ENCODE measurements at places on chromosomes 13 and 19.
A peak's percentile ranks its signal among the peaks of the same experiment; 100 is the strongest.

DNA sequence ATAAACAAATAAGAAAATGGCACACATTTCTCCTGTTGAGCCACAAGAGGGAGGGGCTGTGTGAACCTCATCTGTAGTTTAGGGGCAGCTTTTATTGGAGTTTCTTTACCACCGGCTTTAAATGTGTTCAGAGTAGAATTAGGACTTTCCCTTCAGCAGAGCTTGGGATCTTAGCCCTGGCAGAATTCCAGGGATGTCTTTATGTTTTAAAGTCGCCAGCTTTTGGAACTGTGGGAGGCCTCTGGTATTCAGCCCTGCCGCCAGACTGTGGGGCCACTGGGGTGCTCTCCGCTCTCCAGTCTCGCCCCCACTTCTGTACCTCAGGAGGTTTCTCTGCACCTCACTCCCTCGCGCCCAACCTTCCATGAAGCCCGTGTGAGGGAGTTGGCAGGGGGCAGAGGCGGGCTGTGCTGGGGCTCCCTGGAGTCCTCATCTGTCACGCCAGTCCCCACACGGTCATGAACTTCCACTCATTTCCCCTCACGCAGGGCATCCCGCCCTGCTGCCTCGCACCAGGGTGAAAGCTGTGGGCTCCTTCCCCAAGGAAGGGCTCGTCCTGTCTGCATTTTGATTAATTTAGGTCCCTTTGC, 31.5 kb downstream of the CCDC8 start:
- no peak for DNase-seq

DNA sequence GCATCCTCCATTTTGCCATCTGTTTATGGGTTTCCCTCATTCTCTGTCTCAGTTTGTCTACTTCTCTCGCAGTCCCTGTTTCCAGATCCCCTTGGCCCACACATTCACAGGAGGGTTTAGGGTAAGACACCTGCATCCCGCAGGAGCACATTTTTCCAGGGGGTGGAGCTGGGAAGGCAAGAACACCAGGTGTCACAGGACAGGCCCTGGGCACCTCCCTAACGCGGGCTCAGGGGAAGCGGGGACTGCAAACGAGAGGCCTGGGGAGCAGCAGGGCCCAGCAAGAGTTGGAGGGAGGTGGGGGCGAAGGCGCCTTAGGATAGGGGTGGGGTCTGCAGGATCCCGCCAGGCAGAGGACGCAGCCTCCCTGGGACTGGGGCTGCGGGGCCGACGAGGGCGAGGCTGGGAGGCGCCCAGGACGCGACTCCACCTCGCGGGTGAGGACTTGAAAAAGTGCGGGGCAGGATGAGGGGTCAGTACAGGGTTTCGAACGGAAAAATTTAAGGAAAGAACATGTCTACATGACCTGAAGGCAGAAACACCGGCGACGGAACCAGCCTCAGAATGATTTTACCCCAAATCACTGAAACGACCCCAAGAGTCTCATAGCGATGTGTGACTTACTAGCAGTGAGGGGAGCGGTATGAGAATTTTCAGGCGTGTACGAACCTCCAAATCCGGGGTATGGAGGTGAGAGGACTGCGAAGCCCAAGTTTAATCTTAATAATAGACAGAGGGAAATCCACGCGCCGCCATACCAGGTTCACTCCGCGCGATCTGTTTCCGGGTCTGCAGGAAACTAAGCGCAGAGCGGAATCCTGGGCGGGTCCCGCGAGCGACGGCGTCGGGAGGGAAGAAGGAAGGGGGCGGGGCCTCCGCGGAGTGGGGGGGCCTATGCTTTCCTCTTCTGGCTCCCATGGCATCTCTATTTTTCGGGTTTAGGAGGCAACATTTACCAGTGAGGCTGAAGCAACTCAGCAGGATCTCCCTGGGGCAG, 7.1 kb upstream of the ERVV-2 start:
- peak; percentile 47 for DNase-seq

DNA sequence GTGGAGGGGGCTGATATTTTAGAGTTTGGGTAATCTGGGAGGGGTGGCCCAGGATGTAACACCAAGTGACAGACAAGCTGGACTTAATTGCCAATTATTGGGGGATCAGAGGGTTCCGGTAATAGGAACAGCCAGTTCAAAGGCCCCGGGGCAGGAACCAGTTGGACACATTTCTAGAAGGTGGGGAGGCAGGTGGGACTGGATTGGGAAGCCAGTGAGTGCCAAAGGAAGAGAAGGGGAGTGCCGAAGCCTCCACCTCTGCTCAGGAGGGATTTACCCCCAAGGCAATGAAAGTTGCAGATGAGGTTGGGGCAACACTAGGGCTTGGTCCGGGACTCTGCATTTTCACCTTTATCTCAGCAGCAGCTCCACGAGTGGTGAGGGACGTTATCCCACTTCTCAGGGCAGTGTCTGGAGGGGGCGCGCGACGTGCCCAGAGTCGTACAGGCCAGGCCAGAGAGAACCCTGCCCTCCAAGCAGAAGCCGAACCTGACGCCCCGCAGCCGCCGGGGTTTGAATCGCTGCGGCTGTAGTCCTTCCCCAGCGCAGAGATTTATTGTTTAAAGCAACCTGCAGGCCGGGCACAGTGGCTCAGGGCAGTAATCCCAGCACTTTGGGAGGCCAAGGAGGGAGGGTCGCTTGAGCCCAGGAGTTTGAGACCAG, 5.7 kb upstream of the JUND start:
- DNase-seq = no peak

DNA sequence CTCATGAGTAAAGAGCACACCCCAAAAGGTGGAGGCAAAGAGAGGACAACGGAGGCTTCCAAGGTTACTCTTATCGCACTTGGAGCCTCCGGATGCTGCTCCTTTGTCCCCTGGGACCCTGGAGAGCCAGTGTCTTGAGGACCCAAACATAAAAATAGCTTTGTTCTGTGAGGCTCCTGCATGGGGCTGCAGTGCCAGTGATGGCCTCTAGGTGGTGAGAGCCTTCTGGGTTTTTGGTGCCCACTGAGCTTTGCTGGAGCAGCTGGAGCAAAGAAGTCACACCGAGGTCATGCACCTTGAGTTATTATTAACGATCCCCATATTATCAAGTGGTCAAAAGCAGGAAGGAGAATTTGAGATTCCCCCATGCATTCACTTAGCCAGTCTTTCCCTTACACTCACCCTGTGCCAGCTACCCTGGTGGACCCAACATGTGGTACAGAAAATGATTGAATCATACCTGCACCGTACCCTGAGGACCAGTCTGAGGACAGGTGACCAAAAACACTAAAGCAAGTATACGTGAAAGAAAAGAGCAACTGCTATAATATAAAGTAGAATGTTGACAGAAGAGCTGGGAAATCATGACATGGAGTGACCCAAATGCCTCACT, 41.5 kb downstream of the ZNF682 start:
- no peak for DNase-seq

- DNase-seq = no peak
These were observed 10.9 kb downstream of the FXYD5 start for GRCh38 chr19:35165200-35166058.

DNA sequence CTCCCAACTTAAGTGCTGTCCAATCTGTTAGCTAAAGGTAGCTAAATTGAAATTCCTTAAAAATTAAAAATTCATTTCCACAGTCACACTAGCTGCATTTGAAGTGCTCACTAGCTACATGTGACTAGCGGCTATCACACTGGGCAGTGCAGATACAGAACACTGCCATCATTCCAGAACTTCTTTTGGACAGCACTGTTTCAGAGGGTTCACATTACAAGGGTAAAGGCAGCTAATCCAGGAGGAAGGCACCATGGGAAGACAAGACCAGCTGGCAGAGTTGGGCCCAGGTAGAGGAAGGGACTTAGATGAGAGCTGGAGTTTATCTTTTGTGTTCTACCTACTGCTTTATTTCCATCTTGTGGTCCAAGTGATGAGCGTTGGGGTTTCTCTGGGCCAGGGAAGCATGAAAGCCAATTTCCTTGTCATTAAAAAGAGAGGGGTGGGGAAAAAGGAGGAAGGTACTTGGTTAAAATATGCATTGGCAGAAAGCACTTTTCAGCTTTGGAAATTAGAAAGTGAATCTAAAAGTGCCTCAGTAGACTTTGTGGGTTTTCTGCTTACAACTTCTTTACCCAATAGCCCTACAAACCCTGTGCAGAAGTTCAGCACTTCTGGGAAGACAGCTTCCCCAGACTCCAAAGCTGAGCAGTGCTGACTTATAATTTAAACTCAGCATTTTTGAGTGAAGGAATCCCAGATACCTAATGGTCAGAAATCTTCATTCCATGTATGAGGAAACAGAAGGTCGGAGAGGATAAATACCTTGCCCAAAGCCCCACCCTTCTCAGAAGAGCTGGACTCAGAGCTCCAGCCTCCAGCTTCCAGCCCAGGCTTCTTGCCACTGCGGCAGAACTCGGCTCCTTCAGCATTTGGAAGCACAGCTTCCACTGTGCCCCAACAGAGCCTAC, 49.5 kb downstream of the ATP7B start:
- DNase-seq = no peak

DNA sequence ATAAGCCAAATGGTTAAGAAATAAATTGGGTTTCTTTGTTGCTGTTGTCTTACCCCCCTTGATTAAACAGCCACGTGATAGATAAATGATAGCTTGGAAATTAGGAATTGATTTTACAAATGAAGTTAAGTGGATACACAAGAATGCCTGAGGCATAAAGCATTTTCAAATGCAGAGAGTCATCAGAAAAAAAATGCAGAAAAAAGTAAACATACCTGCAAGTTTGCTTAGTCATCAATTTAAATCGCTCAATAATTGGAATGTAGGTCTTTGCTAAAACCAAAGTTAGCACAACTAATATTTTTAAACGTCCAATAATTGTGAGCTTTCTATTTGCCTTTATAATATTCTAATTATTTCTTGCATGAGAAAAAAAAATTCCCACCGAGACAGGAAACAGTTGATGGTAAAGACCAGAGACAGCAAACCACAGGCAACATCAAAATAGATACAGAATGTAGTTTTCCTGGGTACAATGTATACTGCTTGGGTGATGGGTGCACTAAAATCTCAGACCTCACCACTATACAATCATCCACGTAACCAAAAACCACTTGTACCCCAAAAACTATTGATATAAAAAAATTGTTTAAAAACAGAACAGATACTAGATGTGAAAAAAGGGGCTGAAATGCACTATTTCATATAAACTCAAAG, 924.0 kb downstream of the PCDH9 start:
- no peak for DNase-seq

- peak; percentile 39 for DNase-seq
These were observed 1.8 kb upstream of the MED4 start for GRCh38 chr13:48096670-48097069.

GRCh38 chr19:12782424-12783290, 7.3 kb upstream of the HOOK2 start:
- peak; percentile 97 for DNase-seq

DNA sequence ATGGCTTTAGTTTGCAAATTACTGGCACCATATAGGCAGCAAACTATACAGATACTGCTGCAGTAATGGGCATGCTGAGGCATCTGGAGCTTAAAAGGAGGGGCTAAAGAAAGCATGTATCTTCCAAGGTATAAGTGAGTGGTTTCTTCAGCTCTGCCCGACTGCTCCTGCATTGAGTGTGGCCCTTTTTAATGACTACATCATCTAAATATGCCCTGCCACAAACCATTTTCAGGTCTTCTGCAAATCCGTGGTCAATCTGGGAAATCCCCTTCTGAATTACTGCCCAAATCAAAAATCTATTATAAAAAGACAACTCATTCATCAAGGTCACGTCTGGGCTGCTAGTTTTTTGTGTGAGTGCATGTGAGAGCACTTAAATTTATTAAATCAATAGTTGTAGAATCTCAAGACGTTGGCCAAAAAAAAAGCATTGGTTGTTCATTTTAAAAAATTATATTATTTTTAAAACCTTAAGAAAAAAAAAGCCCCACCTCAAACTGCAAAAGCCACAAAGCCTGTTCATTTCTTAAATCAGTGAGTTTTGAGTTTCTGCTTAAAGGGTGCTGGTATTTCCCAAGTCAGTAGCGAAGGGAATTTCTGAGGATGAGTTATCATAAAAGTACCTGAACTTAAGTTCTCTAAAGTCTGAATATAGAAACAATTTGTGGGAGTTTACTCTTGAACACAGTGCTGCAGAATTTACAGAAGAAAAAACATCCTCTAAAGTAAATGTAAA, 16.3 kb downstream of the LCP1 start:
- no peak for DNase-seq

GRCh38 chr13:46339035-46339666, 47.9 kb downstream of the RUBCNL start:
- DNase-seq = peak; percentile 66

- peak; percentile 92 for DNase-seq
These were observed at the start of gene ELAVL1 for GRCh38 chr19:8005534-8006256. Gene ELAVL1, minus strand, starts transcription at chr19:8005641. Its CDS starts 13,826 bp downstream, at chr19:7991815.

DNA sequence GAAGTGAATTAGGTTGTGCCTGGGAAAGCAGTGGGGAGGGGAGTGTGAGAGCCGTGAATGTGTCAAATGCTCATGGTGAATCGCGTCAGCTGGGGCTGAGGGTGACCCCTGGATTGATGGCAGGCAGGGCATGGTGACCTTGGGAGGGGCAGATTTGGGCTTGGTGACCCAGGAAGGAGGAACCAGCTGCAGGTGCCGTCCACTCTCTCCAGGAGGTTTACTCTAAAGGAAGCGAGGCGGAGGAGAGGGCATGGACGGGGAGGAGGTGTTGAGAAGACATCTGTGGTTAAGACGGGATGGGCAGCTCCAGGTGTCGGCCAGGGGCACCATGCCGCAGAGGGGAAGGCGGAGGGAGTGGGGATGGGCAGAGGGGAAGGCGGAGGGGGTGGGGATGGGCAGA, 28.7 kb downstream of the TMEM255B start:
- DNase-seq = no peak

DNA sequence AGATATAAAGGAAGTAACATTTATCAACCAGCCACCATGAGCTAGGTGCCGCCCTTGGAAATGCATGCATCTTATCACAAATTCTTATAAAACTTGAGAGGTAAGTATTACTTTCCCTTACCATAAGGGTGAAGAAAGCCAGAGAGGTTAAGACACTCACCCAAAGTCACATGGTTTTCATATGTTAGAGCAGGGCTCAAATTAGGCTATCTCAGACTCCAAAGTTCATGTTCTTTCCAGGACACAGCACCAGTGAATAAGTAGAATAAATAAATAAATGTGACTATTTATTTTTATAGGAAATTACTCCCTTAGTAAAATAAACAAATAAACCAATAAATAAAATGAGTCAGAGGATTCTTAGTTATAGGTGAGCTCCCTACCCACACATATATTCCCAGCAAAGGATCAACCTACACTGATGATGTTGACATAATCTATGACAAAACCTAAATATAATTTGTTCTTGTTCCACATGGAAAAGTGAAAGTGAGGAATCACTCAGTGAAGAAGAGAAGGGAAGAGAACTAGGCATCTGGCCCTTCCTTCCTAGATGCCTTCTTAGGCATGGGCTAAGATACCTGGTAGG, 27.2 kb downstream of the SPRY2 start:
- DNase-seq = no peak

DNA sequence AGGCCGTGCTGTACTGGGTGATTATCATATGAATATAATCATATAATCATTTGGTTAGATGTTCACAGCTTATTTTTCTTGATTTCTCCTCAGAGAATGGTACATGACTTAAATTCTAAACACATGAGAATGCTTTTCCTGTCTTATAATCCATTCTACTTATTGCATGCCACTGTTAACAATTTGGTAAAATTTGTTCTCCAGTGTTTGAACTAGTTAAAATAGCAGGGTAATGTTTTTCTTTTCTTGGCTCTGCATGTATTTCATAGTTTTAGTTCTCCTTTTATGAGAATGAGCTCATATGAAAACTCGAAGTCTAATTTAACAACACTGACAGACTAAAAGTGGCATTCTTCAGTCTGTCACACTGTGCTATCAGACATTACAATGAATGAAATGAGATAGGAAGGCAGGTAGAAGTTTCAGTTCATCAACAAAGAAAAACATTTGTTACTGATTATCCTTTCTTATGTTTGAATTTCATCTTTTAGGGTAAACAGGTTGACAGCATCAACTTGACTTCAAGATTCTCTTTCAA, 10.2 kb downstream of the SPRYD7 start:
- no peak for DNase-seq
